NCI-H748 treated with DMSO at 0.1 percent for 48 hours (cell line): ENCODE measurements at places on chromosomes 2 and 18.

DNA sequence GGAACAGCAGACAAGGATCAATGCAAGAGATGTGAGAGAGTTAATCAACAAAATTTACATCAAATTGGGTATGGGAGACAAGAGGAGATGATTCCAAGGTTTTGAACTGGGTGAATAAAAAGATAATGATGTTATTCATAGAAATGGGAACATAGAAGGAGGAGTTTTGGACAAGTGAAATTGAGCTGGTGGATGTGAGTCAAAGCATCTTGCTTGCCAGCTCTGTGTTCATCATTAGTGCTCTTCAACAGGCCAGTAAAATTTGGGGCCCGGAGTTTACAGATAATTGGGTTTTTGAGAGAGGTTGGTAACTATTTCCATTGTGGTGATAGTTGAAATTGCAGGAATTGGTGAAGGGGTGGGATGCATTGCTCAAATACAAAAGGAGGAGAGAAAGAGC is 69.9 kb upstream of the CAVIN2 start:
- DNase-seq: no peak

GRCh38 chr2:55418072-55418471 is 1.6 kb downstream of the CCDC88A start:
- DNase-seq: no peak

GRCh38 chr2:147648471-147648870 is 196.4 kb upstream of the ACVR2A start:
- no peak for DNase-seq

DNA sequence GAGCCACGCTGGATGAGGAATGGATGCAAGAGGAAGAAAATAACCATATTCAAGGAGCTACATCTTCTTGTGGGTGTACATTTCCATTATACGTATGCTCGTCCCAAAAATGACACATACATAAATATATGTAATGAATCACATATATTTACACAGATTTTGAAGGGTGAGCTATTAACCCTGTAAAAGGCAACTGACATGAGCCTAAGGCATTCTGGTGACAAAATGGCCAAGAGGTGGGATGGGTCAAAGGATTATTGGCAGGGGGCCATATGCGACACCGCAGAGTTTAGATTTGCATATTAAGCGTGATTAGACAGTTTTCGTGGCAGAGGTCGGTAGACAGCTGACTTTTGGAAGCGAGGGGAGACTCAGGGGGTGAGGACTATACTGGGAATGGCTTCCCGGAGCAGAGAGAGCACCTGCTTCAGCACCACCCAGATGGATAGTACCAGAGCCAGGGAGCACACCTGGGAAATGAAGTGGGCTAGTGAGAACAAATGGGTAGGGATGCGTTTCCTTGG is 431 bp upstream of the CNRIP1 start:
- DNase-seq: peak; percentile 66

DNA sequence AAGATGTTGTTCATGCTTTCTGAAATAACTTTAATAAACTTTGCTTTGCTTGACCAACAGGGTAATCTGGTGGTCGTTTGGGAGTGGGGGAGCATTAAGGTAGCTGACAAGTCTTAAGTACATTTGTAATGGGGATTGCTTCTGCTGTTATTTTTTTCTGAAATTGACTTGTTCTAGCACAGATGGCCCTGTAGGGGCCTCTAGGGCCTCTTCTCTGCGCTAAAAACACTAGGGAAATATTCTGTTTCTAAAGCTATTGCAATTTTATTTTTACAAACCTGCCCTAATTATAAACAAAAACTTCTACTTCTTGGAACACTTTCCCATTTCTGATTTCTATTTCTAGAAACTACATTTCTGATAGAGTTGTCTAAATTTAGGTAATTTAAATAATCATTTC is 191.3 kb upstream of the KCNJ3 start:
- no peak for DNase-seq

- no peak for DNase-seq
These were observed 549.0 kb upstream of the ID2 start for GRCh38 chr2:8132879-8133278.

DNA sequence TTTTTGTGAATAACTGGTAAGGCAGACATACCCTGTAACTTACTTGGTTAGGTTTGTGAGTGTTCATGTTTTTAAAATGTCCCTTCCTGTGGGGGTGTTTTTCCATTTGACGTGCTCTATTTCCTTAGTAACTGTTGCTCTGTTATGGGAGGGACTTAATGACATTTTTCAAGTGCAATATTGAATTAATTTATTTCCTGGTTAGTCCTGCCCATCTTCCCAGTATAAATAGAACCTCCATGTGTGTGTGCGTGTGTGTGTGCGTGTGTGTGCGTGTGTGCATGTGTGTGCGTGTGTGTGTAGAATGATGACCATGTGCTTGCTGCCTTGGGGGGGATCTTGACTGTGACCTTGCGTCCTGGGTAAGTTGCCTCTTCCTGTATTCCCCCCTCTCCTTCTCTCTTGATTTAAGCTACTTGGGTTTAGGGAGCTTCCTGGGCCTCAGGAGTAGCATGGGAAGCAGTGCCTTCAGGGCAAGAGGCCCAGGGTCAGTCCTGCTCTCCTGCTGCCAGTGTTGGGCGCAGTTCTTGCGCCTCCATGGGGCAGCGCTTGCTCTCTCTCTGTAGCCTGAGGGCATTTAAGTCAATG is 163.9 kb downstream of the LDLRAD4 start:
- DNase-seq: peak; percentile 41

GRCh38 chr2:177484180-177484795 is 91.7 kb downstream of the AGPS start:
- no peak for DNase-seq
